ENCODE measurements at places on chromosomes 7 and 10.

- DNase-seq = no peak
Measured at GRCh38 chr10:43734716-43735115, 86.0 kb upstream of the ZNF32 start.

DNA sequence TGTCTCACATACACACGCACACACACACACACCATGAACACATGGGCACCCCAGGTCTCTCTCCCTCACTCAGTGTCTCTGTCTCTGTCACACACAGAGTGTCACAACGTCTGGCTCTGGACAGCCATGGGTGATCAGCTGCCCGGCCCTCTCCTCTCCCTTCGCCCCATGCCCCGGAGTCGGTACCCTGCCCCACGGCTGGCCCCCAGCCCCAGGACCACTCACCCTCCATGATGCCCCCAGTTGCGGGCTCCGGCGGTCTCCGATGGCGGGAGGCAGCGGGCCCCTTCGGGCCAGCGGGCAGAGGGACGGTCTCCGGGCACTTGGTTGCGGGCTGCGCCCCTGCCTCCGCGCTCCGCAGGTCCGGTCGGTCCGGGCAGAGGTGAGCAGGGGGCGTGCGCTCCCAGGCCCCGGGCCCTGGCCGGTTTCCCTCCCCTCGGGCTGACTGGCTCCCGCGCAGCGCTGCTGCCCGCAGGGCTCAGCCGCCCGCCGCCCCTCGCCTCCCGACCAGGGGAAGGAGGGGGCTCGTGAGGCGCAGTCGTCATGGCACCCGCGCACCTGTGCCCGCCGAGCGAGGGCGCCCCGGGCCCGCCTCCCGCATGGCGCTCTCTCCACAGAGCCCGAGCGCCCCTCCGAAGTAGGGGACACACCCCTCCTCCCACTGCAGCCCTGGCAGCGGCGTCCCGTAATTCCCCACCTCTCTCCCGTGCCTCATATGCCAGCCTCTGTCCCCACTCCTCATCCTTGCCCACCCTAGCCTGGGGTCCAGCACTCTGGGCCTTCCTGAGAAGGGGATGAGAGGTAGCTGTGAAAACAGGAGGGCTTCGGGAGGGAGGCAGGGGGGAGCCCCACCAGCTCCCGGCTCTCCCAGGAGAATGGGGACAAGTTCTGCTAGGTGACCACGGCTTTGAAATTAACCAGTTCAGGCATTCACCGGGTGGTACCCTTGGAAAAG lies at the start of gene NPFFR1:
Gene NPFFR1 (minus strand): TSS at position 560 of the 955 bp plus-strand sequence. CDS start 328 bp downstream, at position 232.
- no peak for DNase-seq

GRCh38 chr7:68922850-68923249 lies 675.4 kb upstream of the AUTS2 start:
- no peak for DNase-seq

- DNase-seq = no peak
Measured at GRCh38 chr7:157893535-157894044, 556.8 kb downstream of the DNAJB6 start.

DNA sequence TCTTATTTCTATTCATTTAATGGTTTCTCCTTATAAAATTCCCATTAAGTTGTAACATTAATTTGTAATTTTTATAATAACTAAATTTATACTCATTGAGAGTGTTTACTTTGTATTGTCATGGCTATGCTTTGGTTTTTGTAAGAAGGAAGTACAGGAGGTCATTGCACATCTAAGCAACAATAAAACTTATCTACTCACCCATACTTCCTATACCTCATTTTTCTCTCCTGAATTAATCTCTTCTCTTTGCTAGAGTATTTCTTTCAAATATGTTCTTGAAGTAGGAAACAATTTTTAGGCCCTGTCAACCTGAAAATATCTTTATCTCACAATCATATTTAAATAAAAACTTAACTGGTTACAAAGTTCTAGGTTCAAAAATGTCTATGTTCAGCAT lies 95.4 kb upstream of the WDR11 start:
- no peak for DNase-seq

DNA sequence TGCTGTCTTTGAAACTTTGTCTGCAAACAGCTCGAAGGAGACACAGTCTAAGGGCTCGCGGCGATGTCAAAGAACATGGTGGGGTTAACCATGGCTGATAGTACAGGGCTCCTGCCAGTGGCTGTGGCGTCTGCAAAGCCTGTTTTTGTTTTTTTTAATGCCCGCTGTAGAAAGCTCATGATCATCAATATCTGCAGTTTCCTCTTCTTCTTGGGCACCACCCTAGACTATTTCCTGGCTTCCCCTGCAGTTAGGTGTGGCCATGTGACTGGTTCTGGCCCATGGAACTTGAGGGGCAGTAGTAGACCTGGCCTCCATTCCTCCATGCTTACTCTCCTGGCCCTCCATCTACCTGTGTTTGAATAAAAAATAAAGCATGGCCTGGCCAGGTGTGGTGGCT lies 21.8 kb upstream of the SAMD8 start:
- DNase-seq = no peak

GRCh38 chr7:103574576-103574975 lies 128.6 kb upstream of the SLC26A5 start:
- no peak for DNase-seq

DNA sequence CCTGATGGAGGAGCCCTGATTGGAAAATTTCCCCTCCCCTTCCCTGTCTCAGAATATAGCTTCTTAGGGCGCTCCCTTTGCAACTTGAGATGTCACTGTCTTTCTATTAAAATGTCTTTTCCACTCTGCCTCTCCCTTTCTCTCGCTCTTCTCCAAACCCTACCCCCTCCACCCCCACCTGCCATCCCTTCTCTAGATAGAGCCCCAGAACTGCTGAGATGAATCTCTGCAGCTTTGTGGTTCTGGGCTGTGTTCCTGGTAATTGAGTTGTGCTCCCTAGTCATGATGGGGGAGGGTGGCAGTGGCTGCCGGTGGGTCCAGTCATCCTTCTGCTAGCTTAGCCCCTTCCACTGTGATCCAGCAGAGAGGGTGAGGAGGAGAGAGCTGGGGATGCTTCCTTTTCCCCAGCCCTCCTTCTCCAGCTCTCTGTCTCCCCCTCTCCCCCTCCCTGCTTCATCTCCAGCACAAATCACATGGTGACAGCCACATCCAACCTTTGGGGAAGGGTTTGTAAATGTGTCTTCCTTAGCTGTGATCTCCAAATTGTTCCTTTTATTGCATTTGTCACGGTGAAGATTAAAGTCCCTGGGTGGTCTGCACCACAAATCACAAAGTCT lies 50.8 kb upstream of the BTRC start:
- DNase-seq = no peak

- no peak for DNase-seq
Measured at GRCh38 chr7:150410680-150411346, 31.7 kb downstream of the ZNF775 start.

DNA sequence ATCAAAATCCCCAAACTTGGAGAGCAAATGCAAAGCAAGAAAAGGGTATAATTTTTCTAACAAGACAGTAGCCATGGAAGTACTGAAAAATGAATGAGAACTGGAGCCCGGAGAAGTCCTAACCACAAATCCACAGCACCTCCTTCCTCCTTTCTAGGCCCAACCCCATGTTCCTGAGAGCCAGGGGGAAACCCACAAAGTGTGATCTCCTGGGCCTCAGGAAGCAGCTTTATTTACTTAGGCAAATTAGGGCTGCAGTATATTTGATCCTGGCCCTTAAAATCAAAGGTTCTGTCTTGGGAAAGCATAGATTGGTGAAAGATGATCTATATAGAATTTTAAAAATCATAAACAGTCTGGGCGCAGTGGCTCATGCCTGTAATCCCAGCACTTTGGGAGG lies 103.0 kb downstream of the DOCK4 start:
- DNase-seq = no peak

GRCh38 chr10:52245547-52245946 lies 68.5 kb upstream of the DKK1 start:
- no peak for DNase-seq

DNA sequence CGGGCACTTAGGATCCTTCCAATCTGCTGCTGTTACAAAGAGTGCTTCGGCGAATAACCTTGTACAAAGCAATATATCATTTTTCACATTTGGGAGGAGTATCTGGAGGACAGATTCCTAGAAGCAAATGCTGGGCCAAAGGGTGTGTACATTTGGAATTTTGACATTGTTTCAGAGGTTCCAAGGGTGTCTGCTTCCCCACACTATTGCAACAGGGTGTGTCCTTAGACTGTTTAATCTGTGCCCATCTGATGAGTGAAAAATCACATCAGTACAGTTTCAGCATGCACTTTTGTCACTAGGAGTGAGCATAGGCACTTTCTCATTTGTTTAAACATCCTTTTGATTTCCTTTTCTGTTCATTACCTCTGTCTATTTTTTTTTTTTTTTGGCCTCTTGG lies 8.6 kb upstream of the ELFN1 start:
- DNase-seq = no peak

GRCh38 chr7:36925691-36926090 lies 201.4 kb upstream of the AOAH start:
- DNase-seq = no peak
